ENCODE measurements at places on chromosomes 1 and 21.

DNA sequence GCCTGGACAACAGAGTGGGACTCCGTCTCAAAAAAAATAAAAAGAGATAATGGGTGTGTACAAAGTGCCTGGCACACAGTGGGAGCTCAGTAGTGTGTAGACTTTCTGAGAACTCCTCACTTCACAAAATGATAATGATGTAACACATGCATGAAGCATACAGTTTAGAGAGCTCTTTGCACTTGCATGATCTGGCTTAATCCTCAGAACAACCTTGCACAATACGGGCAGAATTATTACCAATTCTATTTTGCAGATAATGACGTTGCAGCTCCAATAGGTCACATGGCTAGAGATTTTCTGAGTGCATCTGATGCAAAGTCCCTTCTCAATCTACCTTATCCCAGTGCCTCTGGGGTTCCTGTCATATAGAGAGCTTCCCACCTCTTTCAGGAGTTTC is 71.4 kb downstream of the CD247 start:
- no peak for DNase-seq

DNA sequence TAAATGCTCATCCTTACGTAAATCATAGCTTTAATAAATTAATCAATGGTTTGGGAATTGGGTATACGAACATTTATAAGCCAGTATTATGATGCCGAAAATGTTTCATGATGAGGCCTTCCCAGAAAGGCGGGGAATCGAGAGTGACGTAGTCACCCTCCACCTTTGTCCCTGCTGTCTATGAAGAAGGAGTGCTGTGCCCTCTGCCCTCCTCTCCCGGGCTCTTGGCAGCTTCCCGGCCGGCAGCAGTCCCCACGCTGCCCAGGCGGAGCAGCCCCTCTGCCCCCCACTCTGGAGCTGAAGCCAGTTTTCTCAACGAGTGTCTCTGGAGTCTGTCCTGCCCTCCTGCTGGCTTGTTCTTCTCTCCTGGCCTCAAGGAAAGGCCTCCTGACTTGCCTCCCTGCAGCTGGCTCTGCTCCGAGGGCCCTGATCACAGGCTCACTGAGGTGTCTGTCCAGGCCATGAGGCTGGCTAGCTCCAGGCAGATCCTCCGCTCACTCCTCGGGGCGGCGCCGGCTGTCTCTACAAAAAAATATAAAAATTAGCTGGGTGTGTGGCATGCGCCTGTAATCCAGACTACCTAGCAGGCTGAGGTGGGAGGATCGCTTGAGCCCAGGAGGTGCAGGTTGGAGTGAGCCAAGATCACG is 150.7 kb upstream of the COL6A1 start:
- no peak for DNase-seq

- DNase-seq = no peak
These were observed 104.5 kb downstream of the KCNJ6 start for GRCh38 chr21:37811711-37812110.

DNA sequence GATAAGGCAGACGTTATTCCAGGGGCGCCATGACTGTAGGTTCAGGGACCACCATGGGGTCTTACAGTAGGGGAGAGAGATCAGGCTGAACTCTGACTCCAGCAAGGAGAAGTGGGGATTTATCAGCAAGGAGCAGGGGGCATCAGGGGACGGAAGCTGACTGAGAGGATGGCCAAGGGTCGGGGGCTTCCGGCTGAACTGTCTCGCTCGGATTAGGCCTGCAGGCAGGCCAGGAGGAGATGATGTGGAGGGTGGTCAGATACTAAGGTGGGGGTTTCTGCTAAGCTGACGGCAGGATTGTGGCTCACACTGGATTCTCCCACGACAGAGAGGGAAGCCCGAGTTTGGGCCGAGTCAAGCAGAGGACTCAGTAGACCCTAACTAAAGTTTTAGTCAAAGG is 186.9 kb upstream of the VAMP3 start:
- no peak for DNase-seq

GRCh38 chr1:26470878-26471497 is 1.3 kb upstream of the HMGN2 start:
- no peak for DNase-seq

GRCh38 chr1:234962340-234962989 is 166.2 kb downstream of the TOMM20 start:
- DNase-seq = no peak

GRCh38 chr1:239056940-239057339 is 329.4 kb upstream of the CHRM3 start:
- no peak for DNase-seq

DNA sequence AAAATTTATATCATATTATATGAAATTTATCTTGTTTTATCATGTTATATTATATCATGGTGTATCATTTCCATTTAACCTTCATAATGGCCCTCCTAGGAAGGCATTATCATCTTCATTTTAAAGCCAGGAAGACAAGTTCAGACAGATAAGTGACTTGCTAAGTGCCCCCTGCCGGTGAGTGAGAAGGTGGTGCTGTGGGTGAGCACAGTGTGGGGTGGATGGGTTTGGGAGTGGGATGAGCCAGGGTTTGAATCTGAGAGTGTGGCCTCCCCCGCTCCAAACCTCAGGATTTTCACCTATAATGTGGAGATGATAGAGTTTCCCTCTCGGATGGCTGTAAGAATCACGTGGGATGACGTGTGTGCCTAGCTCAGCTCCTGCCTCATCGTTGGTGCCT is 108.7 kb upstream of the IGSF21 start:
- DNase-seq = no peak
